ENCODE measurements at places on chromosomes 3 and 15.

DNA sequence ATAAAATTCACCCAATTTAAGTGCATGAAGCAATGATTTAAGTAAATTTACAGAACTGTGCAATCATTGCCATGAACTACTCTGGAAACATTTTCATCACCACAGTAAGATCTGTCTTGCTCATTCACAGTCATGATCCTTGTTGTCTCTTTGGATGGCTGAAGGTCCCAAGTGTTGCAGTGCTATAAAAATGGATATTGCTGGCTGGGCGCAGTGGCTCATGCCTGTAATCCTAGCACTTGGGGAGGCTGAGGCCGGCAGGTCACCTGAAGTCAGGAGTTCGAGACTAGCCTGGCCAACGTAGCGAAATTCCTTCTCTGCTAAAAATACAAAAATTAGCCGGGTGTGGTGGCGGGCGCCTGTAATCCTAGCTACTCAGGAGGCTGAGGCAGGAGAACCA is 17.0 kb downstream of the SNRPN start:
- DNase-seq = no peak

- no peak for DNase-seq
Measured at GRCh38 chr3:197224034-197224444, 74.4 kb downstream of the DLG1 start.

DNA sequence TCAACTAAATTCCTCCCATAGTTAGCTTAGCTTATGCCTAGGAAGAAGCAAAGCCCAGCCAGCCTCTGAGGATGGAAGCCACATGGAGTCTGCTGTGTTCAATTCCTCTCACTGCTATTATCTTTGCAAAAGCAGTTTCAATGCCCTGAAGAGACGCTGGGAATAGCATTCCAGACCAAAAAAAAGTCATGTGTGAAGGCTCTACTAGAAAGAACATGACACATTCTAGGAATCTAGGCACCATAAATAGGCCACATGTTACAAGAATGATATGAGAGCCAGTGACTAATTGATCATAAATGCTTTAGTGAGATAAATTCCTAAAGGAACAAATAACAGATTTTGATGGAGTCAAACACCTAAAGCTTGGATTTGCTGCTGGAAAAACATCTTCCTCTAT is 800.8 kb downstream of the TUSC7 start:
- no peak for DNase-seq

DNA sequence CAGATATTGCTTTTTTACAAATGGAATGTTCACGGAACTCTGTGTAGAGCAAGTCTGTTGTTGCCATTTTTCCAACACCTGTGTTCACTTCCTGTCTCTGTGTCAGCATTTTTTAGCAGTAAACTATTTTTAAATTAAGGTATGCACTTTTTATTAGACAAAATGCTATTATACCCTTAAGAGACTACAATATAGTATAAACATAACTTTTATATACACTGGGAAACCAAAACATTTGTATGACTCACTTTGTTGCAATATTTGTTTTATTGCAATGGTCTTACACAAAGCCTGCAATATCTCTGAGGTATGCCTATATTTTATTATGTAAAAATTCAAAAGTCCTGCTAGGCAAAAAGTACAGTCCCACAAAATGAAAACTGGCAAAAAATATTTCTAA is 39.8 kb upstream of the FGF7 start:
- no peak for DNase-seq

DNA sequence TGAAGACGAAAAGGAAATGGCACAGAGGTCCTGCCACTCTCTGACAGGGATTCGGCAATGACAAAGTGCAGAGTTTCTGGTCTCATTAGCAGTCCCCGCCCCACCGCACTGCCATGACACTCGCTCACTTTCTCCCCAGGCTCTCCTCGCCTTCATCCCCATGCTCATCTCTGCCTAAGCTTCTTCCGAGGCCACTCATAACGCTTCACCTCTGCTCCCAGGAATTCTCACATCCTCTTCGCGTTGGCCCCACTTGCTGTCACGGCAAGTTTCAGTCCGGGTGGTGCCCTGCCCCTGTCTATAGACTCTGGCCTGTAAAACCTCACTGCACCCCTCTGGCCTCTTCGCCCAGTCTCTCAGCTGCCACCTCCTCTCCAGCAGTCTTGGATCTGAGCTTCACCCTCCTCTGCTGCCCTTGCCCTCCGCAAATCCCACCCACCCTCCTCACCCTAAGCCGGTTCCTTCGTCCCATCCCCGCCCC is 654 bp downstream of the RUBCN start:
- peak; percentile 76 for DNase-seq

DNA sequence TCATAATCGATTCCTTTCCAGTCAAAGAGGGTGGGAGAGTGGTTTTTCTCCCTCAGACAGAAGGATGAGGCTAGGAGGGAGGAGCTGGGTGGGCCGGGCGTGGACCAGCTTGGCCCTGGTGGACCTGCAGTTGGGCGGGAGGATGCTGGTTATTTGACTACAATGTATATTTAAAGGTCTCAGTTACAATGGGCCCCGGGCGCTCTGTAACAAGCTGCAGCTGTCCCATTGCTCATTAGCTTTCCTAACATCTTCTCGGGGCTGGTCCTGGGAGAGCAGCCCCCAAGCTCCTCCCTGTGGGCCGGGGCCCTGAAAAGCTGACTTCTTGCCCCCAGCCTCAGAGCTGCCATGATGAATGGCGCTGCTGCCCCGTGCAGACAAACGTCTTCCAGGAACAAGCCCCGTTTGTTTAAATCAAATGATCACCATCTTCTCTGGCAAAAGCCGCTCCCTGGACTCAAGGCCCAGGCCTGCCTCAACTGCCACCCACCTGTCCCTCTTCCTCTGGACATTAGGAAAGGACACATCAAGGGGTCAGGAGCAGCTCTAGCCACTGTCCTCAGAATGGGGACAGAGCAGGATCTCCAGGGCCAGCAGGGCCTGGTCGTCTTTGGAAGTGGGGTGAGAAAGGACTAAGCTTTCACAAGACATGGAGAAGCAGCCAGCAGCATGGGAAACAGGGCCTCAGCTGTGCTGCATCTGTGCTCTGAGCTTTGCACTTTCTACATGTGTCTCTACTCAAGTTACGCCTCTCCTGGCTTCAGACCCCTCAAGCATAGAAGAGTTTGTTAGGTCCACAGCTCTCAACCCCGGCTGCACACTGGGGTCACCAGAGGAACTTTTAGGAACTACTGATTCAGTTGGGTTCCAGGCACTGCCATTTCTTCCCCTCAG is 38.6 kb downstream of the MAGEF1 start:
- DNase-seq = no peak

GRCh38 chr3:44048949-44049348 is 192.7 kb upstream of the TOPAZ1 start:
- DNase-seq = no peak

DNA sequence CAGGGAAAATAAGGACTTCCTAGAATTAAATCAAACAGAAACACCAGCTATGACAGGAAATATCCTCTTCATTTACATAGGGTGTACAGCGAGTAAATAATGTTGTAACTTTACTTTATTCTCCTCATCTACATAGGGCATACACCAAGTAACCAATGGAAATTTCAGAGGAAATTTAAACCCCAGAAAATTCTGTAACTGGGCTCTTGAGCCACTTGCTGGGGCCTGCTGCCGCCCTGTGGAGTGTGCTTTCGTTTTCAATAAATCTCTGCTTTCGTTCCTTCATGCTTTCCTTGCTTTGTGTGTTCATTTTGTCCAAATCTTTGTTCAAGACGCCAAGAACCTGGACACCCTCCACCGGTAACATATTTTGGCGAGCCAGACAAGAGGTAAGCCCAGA is 990.4 kb upstream of the CADM2 start:
- no peak for DNase-seq

DNA sequence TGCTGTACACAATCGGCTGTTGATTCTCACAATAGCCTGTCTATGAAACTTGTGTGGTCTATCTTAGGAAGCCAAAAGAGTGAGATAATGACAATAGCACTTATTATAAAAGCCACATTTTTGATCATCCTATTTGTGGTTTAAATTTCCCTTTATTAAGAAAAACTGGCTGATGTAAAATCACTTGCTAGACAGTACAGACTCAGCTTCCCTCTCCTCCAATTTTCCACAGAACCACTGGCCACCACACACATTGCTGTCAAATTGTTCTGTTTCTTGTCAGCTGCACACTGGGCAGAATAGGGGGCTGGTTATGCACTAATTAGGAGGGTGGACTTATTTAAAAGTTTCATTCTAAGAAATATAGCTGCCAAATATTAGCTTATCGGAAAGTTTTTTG is 425.9 kb downstream of the EPHA3 start:
- DNase-seq = no peak

DNA sequence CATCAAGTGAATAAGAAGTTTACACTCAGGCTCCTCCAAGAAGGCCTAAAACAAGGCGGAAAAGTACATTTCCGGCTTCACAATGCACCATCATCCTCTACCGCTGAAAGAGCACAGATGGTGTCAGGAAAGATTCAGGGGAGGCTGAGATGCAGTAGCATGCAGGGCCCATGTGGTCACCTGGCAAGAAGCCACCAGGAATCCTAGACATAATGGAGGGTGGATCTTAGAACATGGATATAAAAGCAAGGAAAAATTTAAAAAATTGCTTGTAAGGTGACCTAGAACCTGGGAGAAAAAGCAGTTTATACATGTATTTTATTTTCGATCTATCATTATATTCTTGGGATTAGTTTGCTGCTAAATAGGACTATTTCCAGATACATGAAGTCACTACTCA is 21.9 kb upstream of the OTOL1 start:
- DNase-seq = no peak

DNA sequence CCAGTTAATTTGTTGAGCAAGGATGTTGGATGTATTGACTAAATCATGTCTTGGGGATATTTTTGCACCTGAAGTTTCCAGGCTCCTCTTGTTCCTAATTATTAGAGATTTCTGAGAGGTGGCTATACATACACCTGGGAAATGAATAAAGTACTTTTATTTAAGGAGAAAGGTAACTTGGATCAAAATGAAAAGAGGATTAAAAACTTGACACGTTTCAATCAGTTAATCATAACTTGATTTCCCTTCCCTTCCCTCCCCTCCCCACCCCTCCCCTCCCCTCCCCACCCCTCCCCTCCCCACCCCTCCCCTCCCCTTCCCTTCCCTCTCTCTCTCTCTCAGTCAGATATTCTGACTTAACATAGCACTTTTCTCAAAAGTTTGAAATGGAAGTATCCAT is 126.3 kb downstream of the KCNH8 start:
- DNase-seq = no peak

GRCh38 chr15:80694611-80695098 is 455 bp upstream of the ABHD17C start:
- peak; percentile 71 for DNase-seq

DNA sequence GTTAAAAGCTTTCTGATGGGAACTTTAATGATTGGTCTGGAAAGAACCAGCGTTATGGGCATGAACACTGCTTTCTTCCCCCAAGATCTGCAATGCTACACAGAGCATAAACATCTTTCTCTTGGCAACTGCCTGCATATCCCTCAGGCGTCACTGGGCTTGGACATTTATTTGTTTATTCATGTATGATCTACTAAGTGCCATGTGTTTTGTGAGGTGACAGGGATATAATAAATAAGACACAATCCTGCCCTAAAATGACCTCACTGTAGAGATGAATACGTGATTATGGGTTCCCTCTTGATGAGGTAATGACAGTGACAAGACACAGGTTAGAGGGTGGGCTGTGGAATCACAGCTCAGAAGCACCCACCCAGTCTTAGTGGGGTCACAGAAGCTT is 485.3 kb downstream of the PDCD6IP start:
- DNase-seq = no peak

- DNase-seq = no peak
Measured at GRCh38 chr3:135973841-135974240, 8.3 kb downstream of the PPP2R3A start.

DNA sequence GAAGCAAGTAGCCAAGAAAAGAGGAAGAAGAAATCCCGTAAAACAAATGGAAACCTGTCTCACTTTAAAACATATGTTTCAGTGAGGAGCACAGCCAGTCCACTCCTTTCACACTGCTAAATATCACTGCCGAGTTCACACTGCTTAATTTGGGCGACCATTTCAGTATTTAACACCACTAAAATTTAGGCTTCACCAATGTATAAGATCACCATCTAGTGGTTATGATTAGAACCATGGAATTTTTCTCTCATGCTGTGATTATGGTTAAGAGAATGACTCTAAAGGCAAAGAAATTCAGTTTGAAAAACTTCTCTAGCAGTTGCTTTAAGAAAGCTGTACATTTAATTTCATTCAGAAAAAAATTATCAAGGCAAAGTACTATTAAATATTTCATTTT is 16.6 kb downstream of the SLC4A7 start:
- no peak for DNase-seq

DNA sequence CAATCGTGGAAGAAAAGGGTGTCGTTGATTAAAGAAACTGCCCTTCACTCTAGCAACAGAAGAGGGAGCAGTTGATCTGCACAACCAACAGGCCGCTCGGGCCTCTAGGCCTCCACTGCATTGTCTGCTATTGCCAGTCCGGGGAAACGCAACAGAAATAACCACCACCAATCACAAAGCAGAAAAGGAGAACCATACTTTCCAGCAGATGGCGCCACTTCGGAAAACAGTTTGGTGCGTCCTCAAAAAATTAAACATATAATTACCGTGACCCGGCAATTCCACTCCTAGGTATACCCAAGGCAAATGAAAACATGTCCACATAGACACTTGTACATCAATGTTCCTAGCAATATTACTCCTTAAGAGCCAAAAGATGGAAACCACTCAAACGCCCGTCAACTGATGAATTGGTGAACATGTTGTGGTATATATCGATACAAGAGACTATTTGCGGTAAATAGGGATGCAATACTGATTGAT is 154.1 kb downstream of the TJP1 start:
- no peak for DNase-seq

DNA sequence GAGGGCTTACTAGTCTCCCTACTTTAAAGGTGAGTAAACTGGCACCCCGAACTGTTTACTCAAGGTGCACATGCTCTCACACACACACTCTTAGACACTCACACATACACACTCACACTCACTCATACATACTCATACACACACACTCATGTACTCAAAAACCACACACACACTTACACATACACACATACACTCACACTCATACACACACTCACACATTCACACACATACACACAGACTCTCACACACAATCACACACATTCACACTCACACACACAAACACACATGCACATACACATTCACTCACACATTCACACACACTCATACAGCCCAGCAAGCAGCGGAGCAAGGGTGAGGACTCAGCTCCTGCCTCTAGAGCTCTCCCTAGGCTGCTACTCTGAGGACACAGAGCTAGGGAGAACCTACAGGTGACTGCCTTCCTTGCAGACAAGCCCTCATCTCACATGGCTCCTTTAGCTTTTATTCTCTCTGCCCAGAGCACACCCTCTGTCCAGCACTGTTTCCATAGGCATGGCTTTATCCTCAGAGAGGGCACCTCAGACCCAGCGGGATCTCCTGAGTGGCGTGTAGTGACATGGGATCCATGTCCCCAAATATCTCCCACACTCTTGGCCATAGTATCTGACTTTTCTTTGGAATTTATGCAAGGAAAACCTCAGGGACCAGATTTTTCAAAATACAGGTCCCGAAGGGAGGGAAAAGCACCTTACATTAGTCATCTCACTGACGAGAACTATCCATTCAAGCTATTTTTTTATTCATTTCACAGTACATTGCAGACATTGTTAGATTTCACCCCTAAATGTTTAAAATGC is 26.2 kb upstream of the ATG7 start:
- DNase-seq = no peak
